AML-193 (cell line): ENCODE measurements at places on chromosomes 16 and 17.

- DNase-seq, result no peak
These were observed 40.3 kb downstream of the ARHGAP17 start for GRCh38 chr16:24974859-24975258.

DNA sequence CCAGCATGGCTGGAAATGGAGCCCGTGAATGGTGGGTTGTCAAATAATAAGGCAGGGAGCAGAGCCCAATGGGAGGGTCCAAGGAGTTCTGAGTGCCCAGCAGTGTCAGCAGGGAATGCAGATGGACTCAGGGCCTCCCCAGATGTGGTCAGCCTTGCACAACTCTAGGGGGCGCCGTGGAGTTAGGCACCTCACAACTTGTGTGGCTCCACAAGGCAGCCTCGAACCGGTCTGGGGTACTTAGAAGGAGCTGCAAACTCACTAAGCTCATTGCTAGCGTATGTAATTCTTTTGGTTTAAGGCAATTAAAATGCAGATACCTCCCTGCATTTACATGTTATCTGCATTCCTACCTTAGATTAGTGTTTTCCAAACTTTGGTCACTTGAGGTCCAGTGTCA is 18.1 kb downstream of the IRF8 start:
- no peak for DNase-seq

DNA sequence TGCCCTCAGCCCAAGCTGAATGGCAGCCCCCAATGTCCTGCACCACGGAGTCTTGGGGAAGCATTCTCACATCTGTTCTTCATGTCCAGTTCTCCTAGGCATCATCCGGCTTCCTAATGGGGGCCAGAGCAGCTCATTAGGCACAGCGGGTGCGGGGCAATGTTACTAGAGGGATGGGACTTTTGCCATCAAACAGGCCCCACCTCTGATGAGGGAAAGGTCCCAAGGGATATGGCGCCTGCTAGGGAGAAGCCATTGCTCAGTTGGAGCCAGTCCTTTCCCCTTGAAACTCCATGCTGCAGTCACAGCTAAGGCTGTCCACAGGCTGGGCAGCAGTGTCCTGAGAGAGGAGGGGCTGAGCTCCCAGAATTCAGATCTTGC is 1.7 kb upstream of the DPH1 start:
- DNase-seq, result no peak

- DNase-seq, result no peak
These were observed 22.5 kb downstream of the VPS53 start for GRCh38 chr17:692116-692515.

DNA sequence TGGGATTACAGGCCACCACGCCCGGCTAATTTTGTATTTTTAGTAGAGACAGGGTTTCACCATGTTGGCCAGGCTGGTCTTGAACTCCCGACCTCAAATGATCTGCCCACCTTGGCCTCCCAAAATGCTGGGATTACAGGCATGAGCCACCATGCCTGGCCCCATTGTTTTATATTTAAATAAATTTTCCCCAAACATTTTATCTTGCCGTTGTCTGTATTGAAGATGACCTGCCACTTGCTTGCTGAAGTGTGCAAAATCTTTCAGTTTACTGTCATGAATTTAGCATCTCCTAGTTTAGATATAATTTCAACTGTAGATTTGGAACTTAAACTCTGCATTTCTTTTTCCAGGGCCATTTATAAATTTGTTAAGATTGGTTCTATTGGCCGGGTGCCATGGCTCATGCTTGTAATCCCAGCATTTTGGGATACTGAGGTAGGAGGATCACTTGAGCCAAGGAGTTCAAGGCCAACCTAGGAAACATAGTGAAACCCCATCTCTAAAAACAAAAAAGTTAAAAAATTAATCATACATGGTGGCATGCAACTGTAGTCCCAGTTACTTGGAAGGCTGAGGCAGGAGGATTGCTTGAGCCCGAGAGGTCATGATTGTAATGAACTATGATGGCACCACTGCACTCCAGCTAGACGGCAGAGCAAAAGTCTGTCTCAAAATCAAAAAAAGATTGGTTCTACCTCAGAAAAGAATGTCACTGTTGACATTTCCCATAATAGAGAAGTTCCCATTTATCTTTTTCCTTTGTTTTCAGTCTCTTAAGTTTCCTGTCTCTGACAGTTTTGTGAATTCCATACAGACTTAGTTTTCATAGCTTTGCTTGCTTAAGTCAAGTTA is 84.4 kb downstream of the VMP1 start:
- DNase-seq, result no peak

- no peak for DNase-seq
These were observed 42.8 kb downstream of the CDK5R1 start for GRCh38 chr17:32529604-32530003.

GRCh38 chr17:36133602-36134236 is 30.1 kb downstream of the CCL4 start:
- DNase-seq, result no peak

DNA sequence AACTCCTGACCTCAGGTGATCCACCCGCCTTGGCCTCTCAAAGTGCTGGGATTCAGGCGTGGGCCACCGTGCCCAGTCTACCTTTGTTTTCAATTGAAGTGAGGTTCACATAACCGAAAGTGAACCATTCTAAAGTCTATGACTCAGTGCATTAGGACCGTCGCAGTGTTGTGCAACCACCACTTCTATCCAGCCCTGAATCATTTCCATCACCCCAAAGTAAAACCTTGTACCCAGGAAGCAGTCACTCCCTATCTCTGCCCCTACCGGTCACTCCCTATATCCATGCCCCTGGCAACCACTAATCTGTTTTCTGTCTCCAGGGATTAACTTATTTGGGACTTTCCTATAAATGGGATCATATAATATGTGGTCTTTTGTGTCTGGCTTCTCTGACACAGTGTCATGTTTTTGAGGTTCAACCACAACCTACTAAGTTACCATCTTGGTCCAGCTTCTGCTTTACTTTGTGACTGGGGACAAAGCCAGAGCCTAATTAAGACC is 28.3 kb upstream of the CDC42EP4 start:
- peak; percentile 80 for DNase-seq

DNA sequence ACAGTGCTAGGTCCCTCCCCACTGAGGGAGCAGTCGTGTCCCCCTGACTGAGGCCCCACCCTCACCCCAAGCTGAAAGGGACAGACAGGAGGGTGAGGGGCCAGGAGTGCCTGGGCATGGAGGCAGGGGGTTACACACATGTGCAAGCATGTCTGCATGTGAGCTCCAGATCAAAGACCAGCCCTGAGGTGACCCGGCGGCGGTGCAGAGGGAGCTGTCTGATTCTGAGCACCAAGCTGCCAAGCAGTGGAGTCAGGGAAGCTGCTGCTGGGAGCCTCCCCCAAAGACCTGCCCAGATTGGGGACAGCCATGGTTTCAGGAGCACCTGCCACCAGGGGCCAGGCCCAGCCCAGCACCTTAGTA is 5.5 kb downstream of the DLX3 start:
- DNase-seq, result no peak

- no peak for DNase-seq
These were observed 221.3 kb downstream of the SEC14L1 start for GRCh38 chr17:77361986-77362620.

DNA sequence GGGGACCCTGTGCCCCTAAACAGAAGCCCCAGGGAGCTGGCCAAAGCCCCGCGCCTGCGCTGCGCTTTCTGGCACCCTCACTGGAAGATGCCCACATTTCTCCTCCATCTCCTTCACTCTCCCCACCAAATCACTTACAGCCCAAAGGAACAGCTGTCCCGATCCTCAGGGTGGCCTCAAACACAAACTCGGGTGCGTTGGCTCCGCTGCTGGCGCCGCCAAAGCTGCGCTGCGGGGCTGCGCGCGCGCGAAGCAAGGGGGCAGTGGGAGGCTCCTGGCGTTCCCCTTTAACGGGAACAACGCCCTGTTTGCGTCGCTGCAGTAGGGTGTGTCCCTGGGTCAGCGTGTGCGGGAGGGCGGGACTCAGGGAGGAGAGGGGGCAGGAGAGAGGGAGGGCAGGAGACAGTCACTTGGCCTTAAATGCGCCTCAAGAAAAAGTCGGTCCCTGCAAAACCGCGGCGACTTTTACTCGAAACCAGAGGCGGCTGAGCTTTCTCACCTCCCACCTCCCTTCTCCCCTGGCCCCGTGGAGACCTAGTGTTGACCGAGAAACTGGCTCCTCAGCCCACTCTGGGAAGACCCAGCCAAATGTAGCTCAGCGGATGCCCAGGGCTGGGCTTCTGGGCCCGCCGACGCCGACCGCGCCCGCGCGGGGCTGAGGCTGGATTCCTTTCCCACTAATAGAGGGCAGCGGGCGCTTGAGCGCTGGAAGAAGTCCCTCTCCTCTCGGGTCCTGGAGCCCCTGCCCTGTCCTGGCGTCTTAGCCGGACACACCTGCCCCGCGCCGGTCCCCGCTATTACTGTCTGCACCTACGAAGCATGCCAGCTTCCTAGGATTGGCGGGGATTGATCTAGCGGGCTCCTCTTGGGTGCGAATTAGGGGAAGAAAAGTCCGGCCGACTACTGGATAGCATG is 2.6 kb downstream of the PMP22 start:
- DNase-seq, result no peak

DNA sequence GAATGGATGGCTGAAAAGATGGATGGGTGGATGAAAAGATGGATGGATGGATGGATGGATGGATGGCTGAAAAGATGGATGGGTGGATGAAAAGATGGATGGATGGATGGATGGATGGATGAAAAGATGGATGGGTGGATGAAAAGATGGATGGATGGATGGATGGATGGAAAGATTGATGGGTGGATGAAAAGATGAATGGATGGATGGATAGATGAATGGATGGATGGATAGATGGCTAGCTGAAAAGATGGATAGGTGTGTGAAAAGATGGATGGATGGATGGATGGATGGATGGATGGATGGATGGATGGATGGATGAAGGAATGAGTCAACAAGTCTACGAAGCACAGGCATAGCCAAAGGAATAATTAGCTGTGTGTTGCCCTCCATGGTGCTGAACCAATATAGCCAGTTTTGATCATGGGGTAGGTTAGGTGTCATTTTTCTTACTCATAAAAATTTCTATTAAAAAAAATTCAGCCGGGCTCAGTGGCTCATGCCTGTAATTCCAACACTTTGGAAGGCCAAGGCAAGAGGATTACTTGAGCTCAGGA is 41.1 kb downstream of the NLRC5 start:
- no peak for DNase-seq

GRCh38 chr17:32516940-32517701 is 30.3 kb downstream of the CDK5R1 start:
- no peak for DNase-seq

DNA sequence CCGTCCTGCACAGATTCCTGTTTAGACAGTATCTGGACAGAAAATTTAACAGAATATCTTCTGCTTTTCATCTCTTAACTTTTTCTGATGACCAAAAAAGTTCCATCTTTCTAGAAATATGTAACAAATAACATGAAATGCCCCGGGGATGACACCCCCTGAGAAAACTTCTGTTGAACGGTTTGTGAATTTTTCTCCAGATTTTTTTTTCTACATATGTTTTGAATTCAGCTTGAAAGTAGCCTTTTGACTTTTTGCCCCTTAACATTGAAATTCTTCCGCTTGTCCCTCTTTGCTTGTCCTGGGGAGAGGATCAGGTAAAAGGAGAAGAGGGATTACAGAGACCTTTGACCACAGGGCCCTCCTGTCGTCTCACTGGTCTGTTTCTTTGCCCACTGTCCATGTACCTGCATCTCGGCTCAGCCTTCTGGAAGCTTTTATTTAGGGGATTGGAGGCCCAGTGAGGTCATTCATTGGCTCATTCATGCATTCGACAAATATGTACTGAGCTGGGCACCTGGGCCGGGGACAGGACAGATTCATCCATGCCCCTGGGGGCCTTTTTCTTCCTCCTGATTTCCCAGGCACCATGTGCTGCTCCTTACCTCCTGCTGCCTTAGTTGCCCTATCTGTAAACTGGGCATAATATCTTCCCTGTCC is 19.6 kb upstream of the CPNE2 start:
- no peak for DNase-seq

GRCh38 chr17:9714801-9715200 is 69.5 kb downstream of the USP43 start:
- no peak for DNase-seq

GRCh38 chr17:5282642-5283217 is 646 bp downstream of the RABEP1 start:
- DNase-seq, result no peak

GRCh38 chr16:35409503-35409902 is 1950.1 kb downstream of the TP53TG3F start:
- no peak for DNase-seq

DNA sequence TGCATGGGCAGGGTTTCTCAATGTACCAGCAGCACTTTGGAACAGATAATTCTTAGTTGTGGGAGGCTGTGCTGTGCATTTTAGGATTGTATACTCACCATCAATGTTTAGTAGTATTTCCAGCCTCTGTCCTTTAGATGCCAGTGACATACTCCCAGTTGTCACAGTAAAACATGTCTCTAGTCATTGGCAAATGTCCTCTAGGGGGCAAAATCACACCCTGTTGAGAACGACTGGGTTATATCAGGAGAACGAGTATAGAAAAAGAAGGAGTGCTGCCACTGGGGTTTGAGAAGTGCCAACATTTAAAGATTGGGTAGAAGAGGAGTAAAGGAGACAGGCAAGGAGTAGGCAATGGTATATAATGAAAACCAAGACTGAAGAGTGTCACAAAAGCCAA is 37.9 kb upstream of the SMIM36 start:
- peak; percentile 46 for DNase-seq

GRCh38 chr17:29124135-29124924 is 55.9 kb downstream of the MYO18A start:
- DNase-seq, result peak; percentile 84

- DNase-seq, result peak; percentile 91
These were observed 4.4 kb upstream of the DHX40 start for GRCh38 chr17:59561042-59561441.

DNA sequence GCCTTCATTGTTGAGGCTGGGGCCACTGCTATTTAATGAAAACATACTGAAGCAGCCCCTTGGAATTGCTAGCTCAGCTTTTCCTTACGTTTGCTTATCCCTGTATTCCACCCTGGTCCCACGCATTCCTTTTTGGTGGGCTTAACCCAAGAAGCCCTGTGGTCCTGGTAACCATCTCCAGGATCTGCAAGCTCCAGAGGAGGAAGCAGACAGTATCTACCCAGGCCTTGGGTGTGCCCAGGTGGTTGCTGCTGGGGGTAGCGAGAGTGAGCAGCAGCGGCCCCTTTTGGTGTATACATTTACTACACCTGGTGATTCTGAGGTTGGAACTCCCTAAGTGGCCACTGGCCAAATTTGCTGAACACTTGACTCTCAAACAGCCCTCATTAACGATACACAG is 97.7 kb downstream of the CBLN1 start:
- peak; percentile 3 for DNase-seq

DNA sequence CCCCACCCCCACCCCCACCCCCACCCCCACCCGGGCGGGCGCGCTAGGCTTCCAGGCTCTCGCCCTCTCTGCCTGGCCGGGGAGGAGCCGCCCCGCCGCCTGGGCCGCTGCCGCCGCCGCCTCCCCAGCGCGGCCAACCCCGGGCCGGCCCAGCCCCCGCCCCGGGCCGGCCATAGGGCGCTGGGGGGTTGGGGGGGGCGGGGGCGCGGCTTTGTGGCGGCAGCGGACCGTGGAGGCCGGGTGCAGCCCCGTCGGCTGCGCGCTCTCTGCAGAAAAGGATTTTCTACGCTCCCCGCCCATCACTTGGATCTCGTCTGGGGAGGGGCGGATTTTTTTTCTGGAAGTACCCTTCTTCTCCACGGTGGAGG is 230.9 kb downstream of the MRTFB start:
- no peak for DNase-seq

GRCh38 chr17:2801841-2802240 is 5.6 kb downstream of the RAP1GAP2 start:
- DNase-seq, result no peak
